ENCODE measurements at places on chromosomes 2 and 18.

DNA sequence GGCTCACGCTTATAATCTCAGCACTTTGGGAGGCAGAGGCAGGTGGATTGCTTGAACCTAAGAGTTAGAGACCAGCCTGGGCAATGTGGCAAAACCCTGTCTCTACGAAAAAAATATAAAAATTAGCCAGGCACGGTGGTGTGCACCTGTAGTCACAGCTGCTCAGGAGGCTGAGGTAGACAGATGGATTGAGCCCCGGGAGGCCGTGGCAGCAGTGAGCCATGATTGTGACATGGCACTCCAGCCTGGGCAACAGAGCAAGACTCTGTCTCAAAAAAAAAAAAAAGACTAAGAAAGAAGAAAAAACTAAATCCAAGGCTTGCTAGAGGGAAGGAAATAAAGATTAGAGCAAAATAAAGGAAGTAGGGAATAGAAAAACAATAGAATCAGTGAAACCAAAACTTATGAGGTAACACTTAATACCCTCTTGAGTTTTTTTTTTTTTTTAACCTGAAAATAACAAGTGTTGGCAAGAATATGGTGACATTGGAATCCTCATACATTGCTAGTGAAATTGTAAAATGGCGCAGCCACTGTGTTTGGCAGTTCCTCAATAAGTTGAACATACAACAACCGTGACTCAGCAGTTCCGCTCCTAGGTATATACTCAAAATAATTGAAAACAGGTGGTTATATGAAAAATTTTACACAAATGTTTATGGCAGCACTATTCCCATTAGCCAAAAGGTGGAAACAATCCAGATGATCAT lies 85.2 kb downstream of the EML4 start:
- no peak for DNase-seq

DNA sequence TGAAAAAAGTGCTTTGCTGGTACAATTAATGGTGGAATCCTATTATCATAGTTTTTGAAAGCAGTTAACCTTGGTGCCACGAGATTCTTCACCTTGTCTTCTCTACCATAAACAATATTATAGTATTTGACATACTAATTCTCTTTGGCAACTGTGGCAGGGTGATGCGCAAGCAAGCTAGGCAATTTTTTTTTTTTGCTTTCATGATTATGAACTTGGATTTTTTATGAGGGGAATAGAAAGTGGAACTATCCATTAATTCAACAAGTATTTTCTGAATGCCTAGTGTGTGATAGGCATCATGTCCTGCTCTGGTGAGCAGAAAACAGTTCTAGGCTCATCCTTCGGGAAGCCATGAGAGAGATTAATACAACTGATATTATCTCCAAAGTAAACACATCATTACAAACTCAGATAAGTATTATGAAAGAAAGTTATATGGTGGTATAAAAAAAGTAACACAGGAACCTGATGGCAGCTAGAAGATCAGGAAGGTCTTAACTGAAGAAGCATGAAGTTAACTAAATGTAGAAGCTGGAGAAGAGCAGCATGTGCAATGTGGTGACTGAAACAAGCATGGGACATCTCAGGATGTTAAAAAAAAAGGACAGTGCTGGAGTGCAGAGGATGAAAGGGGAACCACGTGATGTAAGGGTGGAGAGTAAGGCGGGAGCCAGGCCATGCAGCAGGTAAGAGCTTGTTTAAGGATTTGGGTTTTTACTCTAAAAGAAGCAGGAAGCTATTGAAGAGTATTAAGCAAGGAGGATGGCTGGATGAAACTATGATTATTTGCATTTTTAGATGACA lies 113.7 kb downstream of the ZEB2 start:
- no peak for DNase-seq

DNA sequence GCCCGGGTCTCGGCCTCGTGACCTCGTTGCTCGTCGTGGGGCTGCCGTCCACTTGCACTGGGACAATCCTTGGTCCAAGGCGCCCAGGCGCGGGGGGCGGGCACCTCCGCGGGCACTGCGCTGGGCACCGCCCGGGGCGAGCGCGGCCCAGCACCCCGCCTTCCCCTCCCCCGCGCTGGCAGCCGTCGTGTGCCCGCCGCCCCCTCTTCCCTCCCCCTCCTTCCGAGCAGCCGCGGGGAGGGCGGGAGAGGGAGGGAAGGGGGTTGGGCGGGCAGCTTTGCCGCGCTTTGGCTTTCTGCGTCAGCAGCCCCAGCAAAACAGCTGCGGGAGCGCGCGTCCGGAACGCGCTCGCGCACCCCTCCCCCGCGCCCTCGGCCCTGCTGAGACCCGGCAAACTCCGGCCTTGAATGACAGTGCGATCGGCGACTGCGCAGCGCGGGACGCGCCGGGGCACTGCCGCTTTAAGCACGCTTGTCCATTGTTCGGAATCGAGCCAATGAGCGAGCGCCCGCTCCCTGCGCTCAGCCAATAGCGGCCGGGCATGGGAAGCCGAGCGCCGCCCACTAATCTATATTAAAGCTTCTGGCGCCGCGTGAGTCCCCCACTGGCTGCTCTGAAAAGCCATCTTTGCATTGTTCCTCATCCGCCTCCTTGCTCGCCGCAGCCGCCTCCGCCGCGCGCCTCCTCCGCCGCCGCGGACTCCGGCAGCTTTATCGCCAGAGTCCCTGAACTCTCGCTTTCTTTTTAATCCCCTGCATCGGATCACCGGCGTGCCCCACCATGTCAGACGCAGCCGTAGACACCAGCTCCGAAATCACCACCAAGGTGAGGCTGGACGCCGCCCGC lies at the start of gene PTMA:
Gene PTMA, plus strand, starts transcription at position 599 of the 846 bp plus-strand sequence. Its CDS starts 182 bp downstream, at position 781.
- DNase-seq = peak; percentile 98

GRCh38 chr18:28494151-28494550 lies 317.2 kb upstream of the CDH2 start:
- no peak for DNase-seq

GRCh38 chr2:8737571-8738175 lies 55.8 kb downstream of the ID2 start:
- DNase-seq = no peak

DNA sequence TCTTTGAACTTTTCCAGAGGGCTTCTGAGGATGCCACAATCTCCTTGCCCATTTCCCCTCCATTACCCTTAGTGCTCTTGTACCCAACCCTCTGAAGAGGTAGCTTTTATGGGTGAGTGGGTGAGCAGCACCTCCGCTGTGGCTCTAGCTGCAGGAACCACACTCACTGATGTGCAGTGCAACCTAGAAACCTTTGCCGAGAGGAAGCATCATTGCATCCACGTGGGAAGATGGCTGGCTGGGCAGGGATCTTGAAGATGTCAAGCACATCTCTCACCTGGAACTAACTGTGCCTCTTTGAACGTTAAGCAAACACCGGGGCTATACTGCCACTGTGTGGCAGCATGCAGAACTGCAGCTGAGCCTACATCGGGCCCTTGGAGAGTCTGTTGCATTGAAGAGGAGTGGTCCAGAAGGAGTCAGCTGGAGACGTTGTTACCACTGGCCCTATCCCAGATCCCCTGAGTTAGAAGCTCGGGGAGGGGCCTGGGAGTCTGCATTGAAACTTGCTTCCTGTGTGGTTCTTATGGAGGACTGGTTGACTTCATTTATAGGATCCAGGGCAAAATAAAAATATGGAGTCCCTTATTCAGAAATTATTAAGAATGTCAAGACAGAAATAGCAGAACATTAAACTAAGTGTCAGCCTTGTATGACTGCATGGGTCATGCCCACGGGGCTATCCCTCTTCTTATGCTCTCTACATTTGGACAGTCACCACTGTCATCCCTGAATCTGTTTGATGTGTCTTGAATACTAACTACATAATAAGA lies 28.7 kb downstream of the IGFBP5 start:
- DNase-seq = peak; percentile 38

DNA sequence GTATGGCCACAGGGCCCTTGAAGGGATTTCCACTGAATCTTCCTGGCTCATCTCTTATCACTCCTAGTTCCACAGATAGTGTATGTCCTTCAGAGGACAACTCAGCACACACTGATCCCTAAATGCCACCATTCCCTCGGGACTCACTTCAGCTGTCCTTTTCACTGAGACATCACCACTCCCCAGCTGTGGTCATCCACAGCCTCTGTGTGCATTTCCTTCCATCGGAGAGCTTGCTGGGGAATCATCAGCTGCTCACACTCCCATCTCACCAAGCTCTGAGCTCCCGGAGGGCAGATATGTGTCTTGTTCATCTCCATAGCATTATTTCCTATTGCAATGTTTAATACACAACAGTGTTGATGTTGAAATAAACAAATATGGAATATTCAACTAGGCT lies 759.5 kb downstream of the RNF144A start:
- no peak for DNase-seq

GRCh38 chr2:161100211-161100895 lies 59.9 kb upstream of the TANK start:
- DNase-seq = no peak

DNA sequence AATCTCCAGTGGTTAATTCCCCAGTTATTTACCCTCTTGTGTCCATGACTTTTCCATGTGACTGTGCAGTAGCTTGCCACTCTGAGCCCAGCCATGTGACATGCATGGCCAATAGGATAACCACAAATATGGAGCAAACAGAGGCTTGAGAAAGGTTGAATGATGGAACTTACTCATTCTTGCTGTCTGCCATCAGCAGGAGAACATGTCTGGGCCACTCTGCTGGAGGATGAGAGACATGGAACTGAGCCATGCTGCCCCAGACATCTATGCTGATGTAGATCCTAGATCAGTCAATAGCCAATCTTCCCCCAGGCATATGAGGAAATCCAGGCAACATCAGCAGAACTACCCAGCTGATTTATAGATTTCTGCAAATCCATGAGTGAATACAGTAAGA lies 992.3 kb upstream of the FANCL start:
- DNase-seq = no peak

DNA sequence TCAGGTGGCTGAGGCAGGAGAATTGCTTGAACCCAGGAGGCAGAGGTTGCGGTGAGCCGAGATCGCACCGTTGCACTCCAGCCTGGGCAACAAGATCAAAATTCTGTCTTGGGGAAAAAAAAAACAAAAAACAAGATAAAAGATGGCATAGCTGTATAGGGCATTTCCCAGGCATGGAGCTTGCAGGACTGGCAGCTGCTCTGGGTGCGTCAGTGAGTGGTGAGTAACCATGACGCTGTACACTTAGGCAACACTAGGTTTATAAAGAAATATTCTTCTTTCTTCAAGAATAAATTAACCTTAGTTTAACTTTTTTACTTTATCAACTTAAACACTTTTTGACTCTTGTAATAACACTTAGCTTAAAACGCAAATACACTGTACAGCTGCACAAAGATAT lies 15.4 kb downstream of the TGOLN2 start:
- no peak for DNase-seq

GRCh38 chr2:28958689-28959088 lies 22.4 kb upstream of the TOGARAM2 start:
- DNase-seq = no peak

- DNase-seq = no peak
These were observed 51.0 kb downstream of the SETBP1 start for GRCh38 chr18:44731530-44732237.

DNA sequence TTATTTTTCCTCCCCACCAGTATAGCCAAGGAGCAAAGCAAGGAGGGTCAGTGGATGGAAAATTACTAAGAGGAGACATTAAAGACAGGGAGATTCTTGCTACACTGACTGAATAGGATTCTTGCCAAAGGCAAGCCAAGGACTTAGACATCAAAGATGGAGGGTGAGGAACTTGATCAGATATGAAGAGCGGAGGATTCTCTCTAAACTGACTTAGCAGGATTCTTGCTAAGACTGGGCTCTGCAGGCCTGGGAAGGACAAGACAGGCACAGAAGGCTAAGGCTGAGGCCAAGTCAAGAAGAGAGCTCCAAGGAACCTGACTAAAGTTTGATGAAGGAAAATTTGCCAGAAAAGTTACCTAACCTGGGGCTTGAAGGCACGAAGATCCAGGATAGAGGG lies 143.9 kb upstream of the RMP24 start:
- no peak for DNase-seq

DNA sequence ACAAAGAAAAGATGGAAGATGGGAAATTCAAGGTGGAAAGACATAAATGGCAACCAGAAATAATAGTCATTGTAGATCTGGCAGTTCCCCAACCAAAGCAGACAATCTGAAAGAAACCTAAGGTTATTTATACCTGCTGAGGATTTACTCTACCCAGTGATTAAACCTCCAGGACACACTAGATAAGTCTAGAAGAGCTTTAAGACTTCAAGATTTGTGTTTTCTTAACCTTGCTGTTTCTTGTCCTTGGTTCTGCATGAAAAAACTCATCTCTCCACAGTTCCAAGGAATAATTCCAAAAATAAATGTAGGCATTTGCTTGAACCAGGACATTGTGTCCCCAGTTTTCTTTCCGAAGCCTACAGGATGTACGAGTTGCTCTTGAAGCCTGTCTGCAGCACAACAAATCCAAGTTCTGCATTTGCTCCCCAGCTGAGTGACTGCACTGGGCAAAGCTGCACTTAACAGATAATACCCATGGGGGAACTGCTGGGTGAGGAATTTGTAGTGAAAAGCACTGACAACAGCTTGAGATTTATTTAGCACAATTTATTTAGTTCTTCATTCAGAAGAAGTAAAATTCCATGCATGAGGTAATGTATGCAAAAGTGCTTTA lies 19.8 kb downstream of the DTNA start:
- DNase-seq = no peak

DNA sequence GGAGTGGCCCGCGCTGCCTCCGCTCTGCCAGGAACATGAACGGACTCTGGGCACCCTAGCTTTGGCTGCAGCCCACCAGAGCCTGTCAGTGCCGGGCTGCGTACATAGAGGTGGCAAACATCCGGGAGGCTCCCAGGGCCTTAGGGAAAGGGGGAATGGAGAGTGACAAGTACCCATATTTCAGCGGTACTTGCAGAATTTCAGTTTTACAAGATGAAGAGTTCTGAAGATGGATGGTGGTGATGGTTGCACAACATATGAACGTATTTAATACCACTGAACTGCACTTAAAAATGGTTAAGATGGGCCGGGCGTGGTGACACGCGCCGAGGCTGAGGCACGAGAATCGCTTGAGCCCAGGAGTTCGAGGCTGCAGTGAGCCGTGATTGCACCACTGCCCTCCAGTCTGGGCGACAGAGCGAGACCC lies 873 bp downstream of the MTHFD2 start:
- DNase-seq = no peak

DNA sequence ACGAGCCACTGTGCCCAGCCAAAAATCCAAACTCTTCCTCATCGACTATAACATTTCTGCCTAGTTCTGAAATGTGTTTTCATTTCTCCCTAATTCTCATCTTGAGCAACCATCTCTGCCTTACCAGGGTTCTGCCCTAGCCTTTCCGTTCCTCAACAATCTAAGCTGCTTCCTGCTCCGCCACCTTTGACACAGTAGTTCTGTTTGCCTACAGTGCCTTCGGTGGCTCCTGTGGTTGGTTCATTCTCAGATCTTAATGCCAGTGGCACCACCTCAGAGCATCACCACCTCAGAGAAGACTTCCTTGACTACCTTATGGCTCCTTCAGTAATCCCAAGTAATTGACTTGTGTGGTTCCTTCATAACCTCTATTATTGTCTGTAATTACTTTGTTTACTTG lies 3.8 kb downstream of the SOCS6 start:
- no peak for DNase-seq

- DNase-seq = no peak
These were observed 1601.2 kb upstream of the CELF4 start for GRCh38 chr18:39166776-39167175.

- no peak for DNase-seq
These were observed 963.7 kb upstream of the CDH2 start for GRCh38 chr18:29140590-29140989.

Measured in activated naive CD4-positive, alpha-beta T cell (primary cell).